ENCODE measurements at places on chromosomes 3 and 15.
A peak's percentile ranks its signal among the peaks of the same experiment; 100 is the strongest.

DNA sequence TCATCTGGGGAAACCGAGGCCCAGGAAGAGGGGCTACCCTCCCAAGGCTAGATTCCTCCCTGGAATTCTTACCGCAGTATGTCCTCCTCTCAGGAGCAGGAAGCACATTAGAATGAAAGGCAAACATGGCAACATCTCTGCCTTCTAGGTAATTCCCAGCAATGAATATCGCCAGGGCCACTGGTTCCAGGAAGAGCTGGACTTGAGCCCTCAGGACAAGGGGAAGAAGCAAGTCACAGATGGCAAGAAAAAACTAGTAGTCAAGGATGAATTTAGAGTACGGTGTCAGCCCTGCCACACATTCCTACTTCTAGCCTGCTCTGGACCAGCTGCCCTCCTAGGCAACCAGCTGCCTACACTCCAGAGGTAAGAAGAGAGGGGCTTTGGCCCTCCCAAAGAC lies 42.9 kb downstream of the MEGF11 start:
- DNase-seq = no peak

- no peak for DNase-seq
These were observed 156.8 kb upstream of the ADAMTS9 start for GRCh38 chr3:64844558-64844957.

DNA sequence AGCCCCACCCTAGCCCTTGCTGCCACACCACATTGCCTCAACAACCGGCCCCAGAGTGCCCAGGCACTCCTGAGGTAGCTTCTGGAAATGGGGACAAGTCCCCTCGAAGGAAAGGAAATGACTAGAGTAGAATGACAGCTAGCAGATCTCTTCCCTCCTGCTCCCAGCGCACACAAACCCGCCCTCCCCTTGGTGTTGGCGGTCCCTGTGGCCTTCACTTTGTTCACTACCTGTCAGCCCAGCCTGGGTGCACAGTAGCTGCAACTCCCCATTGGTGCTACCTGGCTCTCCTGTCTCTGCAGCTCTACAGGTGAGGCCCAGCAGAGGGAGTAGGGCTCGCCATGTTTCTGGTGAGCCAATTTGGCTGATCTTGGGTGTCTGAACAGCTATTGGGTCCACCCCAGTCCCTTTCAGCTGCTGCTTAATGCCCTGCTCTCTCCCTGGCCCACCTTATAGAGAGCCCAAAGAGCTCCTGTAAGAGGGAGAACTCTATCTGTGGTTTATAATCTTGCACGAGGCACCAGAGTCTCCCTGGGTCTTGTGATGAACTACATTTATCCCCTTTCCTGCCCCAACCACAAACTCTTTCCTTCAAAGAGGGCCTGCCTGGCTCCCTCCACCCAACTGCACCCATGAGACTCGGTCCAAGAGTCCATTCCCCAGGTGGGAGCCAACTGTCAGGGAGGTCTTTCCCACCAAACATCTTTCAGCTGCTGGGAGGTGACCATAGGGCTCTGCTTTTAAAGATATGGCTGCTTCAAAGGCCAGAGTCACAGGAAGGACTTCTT lies 39.1 kb downstream of the MESD start:
- DNase-seq = no peak

DNA sequence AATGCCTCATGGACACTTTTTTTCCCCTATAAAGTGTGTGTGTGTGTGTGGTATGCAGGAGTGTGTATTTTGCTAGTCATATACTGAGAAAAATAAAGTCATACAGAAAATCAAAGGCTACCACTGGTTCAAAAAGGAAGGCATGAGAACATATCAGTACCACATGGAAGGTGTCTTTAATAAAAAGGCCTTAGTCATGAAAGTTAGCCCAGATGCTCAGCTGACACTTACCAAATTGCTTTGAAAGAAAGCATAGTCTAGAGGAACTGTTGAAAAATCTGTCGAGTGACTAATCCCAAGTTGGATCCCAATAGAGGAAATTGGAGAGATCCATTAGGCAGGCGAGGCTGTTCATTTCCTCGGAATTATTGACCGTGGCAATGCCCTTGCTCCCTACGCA lies 432.9 kb upstream of the CFAP20DC start:
- no peak for DNase-seq

DNA sequence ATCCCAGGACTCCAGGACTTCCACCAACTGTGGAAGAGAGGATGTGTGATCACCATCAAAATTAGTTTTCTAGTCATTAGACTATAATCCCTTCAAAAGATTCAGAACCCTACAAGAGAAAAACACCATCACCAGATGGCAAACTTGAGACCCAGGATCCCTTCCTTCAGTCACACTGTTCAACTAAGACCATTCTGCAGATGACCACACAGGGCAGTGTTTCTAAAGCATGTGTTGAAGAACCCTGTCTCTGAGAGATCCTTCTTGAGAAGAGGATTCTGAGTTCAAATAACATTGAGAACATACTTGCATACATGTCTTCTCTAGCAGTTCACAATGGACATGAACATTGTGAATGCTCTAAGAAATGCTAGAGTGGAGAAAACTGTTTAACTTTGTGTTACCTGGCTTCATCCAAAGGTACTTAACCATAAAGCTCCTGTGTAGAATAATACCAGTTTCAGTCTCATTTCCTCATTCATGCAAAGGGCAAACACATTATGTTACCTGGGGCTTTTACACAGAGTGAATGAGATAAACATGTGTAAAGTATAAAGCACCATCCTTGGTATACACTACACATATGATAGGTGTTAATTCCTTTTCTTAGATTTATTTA lies 2.4 kb upstream of the ADGRG7 start:
- DNase-seq = no peak

DNA sequence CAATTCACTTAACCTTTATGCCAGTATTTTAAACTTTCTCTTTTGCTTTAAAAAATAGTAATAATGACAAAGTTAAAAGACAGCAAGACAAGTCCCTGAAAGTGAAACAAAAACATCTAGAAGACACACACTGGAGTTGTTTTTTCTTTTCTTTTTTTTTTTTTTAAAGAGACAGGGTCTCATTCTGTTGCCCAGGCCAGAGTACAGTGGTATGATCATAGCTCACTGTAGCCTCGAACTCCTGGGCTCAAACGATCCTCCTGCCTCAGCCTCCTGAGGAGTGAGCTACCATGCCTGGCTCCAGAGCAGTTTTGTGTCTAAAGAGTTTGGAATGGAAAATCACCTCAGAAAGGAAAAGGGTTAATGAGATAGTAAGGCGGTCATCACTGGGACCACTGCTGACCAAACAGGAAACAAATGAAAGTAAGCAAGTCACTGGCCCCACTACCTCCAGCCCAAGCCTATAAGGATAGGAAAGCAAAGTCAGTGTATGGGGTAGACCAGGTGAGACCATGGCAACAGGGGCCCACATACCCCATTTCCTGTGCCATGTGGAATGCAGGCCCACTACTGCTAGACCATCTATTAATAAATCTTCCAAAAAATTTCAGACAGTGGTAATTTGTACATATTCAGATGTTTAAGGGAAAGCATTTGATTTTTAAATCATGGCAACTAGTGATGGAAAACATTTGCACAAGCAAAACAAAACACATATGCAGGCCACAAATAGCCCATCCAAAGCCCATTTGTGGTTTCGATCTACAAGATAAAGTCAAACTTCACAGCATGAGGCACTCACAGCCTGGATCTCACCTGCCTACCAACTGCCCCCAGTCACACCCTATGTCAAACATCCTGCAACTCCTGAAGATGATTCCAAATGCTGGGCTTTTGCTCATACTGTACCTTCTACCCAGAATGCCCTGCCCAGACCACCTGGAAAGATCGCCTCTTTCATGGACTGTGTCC lies 62.6 kb downstream of the OSBPL10 start:
- DNase-seq = no peak

- no peak for DNase-seq
These were observed 9.3 kb downstream of the IRAK2 start for GRCh38 chr3:10173926-10174435.

DNA sequence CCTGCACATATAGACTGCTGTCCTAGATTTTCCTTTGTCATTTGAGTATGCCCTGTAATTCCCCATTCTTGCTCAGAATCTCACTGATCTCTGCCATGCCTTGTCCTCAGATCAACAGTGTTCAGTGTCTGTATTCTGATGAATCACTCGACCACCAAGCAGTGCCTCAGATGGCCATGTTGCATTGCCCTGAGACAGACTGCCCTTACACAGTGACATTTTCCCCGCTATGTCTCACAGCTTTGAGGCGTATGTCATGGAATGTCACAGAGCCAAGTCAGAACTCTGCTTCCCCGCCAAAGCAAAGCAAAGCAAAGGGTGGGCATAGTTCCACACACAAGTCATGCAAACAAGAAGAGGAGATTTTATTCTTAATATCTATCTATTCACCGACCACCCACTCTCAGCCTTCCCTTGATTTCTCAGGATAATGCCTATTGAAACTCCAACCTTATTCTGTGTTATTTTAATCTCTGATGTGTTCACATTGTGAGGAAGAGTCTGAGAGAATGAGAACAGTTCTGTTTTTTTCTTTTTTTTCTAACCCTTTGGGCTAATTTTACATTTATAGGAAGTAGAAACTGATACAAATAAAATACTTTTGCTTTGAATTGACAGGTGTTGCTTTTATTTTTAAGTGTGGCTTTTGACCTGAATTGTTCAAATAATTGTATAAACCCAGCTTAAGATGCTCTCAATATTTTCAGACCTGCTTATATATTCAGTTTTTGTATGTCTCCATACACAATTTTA lies 16.9 kb upstream of the PSMD6 start:
- no peak for DNase-seq

DNA sequence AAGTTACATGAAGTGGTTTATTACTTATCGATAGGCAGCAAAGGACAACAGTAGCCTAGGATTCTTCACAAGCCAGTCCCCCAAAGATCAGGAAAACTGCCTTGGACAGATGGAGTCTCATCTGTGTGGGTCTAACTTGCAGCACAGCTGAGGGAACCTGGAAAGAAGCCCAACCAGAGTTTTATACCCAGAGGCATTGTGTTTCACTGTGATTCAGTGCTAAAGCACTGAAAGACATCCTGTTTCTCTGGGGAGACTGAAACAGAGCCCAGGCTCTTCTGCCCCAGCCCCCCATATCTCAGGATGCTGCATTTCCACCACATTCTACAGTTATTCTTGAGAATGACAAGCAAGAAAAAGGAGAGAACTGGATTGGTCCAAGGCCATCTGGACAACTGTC lies 48.2 kb upstream of the PYDC2 start:
- DNase-seq = no peak

GRCh38 chr3:110067527-110067926 lies 730.2 kb upstream of the DPPA4 start:
- no peak for DNase-seq

- DNase-seq = no peak
These were observed 82.9 kb upstream of the BOC start for GRCh38 chr3:113128386-113129015.

DNA sequence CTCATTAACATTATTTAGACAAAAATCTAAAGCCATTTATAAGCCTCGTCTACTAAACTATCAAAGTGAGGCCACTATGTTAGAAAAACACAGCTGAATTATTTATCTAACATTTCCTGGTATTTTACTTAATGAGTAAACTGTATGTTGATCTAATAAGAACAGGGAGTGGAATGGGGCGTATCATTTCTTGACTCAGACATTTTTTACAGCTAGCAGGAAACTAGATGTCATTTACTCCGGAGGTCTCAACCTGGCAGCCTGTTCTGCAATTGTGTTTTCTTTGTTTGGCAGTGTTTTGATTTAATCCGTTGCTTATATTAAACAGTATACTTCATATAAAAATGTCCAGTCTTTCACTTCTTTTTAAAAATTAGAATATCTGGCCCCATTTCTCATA lies 79.1 kb upstream of the ABI3BP start:
- peak; percentile 2 for DNase-seq

DNA sequence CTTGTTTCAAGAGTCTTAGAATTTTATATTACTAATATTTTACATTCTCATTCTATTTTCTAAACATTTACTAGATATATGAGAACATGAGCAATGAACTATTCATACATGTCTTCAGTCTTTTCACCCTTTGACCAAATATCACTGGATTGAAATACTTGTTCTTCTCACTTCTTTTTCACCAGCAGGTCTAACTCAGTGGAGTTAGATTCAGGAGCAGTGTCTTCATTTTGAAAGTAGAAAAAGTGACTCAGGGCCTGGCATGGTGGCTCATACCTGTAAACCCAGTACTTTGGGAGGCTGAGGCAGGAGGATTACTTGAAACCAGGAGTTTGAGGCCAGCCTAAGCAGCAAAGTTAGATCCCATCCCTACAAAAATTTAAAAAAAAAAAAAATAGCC lies 70.8 kb downstream of the USP13 start:
- no peak for DNase-seq

Data from NCI-H460 (cell line).